ENCODE measurements at places on chromosomes 2 and 18.

- no peak for DNase-seq
These were observed 28.5 kb downstream of the PSME4 start for GRCh38 chr2:53942280-53942679.

DNA sequence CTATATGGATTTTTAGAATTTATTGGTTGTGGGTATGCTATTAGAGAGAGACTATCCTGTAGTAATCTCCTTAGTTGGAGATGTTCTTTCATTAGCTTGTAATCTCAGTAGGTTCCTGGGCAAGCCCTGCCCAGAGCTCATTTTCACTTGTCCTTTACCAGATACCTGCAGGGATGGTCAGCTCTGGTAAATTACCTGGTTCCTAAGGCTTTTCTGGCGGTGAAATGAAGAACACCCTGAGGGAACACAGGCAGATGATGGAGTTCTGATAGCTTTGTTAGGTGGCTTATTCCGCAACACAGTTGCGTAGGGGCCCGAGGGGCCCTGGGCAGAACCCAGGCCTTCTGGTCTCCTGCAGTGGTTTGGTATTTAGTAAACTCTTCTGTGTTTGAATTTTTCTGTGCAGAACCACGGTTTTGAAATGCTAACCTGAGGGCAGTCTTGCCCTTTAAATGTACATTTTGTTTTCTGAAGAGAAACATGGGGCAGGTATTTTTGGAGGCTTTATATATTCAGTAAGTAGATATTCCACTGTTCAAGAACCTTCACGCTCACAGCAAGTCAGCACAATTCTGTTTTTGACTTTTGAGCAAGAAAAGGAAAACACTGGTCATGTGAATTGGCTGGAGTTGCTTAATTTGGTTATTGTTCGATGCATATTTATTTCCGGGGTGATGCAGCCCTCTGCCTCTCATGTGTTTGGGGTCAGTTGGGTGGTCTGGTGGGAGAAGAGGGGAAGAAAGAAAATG is 22.4 kb downstream of the ZNF532 start:
- DNase-seq = no peak

GRCh38 chr2:55883357-55883756 is 40.2 kb downstream of the EFEMP1 start:
- no peak for DNase-seq

GRCh38 chr18:41162781-41163180 is 792.3 kb upstream of the PIK3C3 start:
- no peak for DNase-seq

GRCh38 chr2:16277117-16277516 is 336.8 kb downstream of the MYCN start:
- no peak for DNase-seq
